Renal cortex interstitium (tissue), 15 donors: ENCODE measurements at places on chromosomes 6 and 20. TPM values are rescaled to one million over a fixed set of nuclear protein-coding genes. Genes with fewer than 3 reads are reported as not detected.

The STK4 gene
- polyA plus RNA-seq, result 16.7 TPM

The TSPO2 gene
- 0.86 TPM for polyA plus RNA-seq

GRCh38 chr6:15384901-15385300 is 139.0 kb downstream of the JARID2 start:
- DNase-seq, result no peak

- no peak for DNase-seq
Observed at GRCh38 chr20:6311841-6312655, 189.2 kb upstream of the FERMT1 start.

- DNase-seq, result no peak
Observed at GRCh38 chr6:157804448-157805327, 18.4 kb upstream of the SNX9 start.

- no peak for DNase-seq
Observed at GRCh38 chr6:4727671-4728435, 48.4 kb upstream of the CDYL start.

The NKX2-2 gene
- not detected for polyA plus RNA-seq
